ENCODE measurements at places on chromosomes 1 and 21.

DNA sequence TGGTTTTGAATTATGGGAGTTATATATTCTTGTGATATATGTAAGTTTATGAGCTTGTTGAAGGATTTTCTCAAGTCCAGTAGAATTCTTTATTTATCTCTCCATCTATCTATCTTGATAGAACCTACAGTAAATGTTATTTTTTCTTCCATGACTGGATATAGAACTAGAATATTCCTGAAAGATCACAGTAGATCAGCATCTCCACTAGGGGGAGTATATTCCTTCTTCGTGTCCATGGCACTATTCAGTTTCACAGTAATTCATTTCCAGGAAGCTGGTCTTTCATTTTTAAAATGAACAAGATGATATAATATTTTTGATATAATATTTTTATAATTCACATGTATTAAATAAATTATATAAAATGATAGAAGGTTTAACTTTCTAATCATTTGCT lies 18.8 kb downstream of the TMPRSS15 start:
- peak; percentile 12 for DNase-seq

GRCh38 chr1:110829955-110830553 lies 42.9 kb upstream of the CD53 start:
- peak; percentile 26 for DNase-seq

- DNase-seq, result no peak
These were observed 10.2 kb upstream of the EPHA2 start for GRCh38 chr1:16166117-16166516.

- DNase-seq, result no peak
These were observed 103.6 kb downstream of the RYR2 start for GRCh38 chr1:237145379-237146135.

- peak; percentile 25 for DNase-seq
These were observed 19.7 kb upstream of the ATP1B1 start for GRCh38 chr1:169086603-169087455.

DNA sequence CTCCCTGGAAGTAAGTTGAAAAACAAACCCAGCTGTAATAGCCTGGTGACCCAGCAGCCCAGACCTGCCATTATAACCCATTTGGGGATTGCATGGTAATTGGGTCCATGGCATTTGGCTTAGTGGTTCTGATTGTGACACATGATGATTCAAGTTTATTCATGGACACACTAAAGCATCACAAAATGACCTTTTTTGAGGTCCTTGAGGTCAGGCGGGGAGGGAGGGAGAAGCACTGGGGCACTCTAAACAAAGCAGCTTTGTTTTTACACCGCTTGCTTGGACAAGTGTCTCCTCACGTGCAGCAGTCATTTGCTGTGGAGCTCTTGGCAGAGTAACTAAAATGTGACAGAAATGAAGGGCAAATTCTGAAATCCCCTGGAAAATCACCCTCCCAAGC lies 241.0 kb upstream of the SGIP1 start:
- DNase-seq, result no peak

GRCh38 chr1:5995871-5996630 lies 3.8 kb upstream of the NPHP4 start:
- DNase-seq, result no peak

DNA sequence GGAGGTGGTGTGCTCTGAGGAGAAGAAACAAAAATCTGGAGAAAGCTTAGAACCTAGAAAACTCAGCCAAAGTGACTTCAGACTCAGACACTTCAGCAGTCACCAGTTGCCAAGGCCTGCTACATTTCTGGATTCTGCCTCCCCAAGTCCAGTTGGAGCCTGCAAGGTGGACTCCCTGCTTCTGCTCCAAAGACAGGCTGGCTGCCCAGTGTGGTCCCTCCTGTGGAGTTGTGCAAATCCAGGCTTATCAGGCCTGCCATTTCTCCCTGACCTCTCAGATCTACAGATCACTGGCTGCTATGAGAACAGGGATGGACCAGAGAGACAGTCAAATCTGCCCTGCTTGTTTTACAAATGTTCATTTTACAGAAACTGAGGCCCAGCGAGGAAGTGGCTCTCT lies 9.9 kb downstream of the CACHD1 start:
- DNase-seq, result no peak

DNA sequence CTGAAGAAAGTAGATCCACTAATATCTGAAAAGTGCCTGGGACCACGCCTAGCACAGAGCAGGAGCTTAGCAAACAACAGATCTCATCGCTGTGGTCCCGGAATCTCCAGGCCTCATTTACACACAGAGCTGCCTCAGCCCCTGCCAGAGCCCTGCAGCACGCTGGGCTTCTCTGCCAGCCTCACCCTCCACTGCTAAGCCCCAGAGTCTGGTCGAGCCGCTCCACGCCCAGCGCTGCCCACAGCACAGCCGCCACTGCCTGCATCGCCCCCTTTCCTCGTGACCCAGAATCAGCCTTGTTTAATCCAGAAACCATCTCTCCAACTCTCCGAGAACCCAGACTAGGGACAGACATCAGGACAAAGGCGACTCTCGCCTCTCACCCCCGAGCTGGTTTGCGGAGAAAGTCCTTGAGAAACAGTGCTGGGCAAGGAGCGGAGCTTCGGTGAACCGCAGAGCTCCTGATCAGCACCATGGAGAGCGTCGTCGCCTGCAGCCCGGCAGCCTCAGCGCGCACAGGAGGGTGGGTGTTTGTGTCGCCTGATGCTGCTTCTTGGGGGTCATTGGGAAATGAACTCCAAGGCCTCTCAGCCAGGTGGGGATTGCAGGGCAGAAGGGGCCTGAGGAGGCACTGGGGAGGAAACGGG lies 145.1 kb downstream of the NPHP4 start:
- no peak for DNase-seq

- DNase-seq, result no peak
These were observed 200.3 kb downstream of the PBX1 start for GRCh38 chr1:164759144-164759920.

DNA sequence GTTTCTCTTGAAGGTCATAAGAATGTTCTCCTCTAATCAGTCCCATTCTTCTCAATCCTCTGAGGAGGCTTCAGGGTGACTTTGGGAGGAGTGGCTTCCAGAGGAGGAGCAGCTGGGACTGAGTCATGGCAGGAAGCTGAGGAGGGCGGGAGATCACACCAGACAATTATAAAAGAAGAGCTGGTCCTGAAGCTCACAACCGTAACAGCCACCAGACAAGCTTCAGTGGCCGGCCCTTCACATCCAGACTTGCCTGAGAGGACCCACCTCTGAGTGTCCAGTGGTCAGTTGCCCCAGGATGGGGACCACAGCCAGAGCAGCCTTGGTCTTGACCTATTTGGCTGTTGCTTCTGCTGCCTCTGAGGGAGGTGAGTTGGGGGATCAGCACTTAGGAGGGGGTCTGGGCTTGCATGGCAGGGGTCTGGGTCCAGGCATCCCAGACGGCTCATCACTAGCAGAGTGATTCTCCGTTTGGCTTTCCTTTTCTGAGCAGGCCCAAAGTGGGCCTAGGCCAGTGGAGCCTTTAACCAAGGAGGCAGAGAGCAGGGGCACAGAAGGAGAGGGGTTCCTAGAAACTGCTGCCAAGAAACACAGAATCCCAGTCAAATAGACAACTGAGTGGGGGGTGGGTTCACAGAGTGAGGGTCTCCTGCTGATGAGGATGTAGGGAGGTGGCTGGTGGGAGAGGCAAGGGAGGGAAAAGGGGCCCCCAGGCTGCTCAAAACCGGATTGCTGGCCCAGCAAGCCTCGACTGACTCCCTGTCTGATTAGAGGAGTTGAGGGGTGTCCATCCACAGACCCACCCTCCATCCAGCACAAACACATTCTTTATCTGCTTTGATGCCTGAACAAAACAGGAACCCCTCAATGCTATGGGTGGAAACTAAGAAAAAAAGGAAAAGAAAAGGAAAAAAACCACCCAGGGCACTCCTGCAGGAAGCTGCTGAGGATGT lies at the start of gene ECM1:
Gene ECM1 (plus strand): TSS at position 198 of the 953 bp plus-strand sequence. CDS start 101 bp downstream, at position 299.
- DNase-seq, result no peak

GRCh38 chr1:241470908-241471590 lies 48.5 kb downstream of the FH start:
- no peak for DNase-seq

DNA sequence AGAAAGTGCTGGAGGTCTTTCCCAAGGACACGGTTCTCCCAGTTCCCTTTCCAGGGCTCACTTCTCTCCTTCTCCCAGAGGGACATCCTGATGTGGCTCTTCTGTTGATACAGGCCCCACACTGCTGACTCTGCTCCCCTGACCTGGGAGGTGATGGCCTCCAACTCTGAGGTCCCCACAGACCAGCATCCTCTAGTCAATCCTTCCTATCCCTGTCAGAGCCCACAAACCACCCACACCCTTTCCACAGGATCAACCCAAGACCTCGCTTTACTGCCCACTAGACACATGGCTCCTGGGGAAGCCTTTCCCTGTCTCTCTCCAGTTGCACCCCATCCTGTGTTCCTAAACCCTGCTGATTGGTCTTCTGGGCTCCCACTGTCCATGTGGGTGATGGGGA lies 11.6 kb downstream of the SLAMF7 start:
- no peak for DNase-seq

DNA sequence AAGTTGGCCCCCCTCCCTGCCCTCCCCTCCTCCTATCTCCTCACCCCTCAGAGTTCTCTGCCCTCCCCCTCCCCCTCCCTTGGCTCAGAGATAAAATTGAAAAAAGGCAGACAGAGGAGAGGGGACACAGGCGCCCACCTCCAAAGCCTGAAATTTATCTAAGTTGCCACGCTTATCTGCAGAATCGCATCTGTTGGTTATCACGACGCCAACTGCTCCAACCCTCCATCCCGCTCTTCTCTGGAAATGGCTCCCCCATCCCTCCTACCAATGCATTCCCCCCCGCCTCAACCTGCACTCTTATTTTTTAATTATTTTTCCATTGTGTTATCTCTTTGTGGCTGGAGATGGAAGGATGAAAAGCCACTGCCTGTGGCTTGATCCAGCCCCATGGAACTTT lies 90.3 kb downstream of the TAS1R2 start:
- DNase-seq, result no peak

Data from NCI-H748 treated with DMSO at 0.1 percent for 48 hours (cell line).